Stimulated activated CD8-positive, alpha-beta memory T cell treated with anti-CD3 and anti-CD28 coated beads, Interleukin-12 subunit alpha, Interleukin-12 subunit beta, amount 100 ng/mL, for 1 hour (primary cell): ENCODE measurements at places on chromosomes 7 and 10.

DNA sequence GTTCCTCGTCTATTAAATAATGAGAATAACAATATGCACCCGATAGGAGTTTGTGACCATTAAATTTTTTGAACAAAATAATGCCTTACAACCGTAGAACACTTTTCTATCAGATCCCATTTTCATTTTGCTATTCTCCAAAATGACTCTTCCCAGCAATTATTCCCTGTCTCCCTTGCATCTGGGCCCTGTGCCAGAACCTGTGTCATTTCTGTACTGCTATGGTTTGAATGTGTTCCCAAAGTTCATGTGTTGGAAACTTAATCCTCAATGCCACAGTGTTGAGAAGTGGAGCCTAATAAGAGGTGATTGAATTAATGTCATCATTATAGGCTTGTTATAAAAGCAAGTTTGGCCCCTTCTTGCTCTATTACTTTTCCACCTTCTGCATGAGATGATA lies 33.2 kb upstream of the SMNDC1 start:
- DNase-seq = no peak

GRCh38 chr10:80365510-80365909 lies 8.9 kb downstream of the DYDC2 start:
- DNase-seq = no peak

- DNase-seq = no peak
These were observed 15.6 kb downstream of the ZRANB1 start for GRCh38 chr10:124957404-124957947.

DNA sequence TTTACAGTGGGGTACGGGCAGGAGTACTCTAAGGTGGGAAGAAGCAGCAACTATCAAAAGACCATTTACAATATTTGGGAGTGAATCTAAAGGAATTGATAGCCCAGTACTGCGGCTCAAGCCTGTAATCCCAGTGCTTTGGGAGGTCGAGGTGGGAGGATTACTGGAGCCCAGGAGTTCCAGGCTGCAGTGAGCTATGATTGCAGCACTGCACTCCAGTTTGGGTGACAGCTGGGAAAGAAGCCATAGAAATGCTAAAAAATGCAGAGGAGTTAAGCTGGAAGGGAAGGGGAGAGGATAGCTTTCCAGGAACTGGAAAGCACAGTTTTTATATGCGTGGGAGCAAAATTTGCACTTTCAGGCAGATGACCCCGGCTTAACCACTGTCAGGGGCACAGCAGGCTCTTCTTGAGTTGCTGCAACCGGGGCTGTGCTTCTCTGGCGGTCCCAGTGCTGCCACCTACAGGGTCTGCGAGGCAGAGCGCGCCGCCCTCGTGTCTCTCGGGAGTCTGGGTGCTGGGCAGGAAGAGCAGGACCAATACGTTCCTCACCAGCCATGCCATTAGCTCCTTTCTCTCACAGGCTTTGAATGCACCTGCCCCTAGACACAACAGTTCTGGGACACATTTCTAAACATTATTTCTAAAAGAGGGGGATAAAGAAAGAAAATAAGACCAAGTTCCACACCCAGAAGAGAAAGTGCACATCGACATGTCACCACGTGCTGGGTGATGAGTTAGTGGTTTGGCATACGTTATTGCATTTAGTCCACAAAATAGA lies 10.1 kb upstream of the BMPER start:
- DNase-seq = peak; percentile 45

DNA sequence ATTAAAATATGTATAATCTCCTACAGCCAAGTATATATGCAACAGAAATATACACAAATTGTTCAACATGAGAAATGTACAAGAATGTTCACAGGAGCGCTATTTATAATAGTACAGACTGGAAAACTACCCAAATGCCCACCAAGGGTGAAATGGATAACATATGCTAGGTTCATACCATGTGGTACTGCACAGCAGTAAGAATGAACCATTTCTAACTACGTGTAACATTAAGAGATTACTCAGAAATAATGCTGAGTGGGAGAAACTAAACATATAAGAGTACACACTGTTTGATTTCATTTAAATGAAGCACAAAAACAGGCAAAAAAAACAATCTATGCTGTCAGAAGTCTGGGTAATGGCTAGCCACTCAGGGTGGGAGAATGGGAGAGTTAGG lies 45.8 kb downstream of the RNLS start:
- no peak for DNase-seq

GRCh38 chr10:104304927-104305326 lies 33.3 kb downstream of the ITPRIP start:
- no peak for DNase-seq

DNA sequence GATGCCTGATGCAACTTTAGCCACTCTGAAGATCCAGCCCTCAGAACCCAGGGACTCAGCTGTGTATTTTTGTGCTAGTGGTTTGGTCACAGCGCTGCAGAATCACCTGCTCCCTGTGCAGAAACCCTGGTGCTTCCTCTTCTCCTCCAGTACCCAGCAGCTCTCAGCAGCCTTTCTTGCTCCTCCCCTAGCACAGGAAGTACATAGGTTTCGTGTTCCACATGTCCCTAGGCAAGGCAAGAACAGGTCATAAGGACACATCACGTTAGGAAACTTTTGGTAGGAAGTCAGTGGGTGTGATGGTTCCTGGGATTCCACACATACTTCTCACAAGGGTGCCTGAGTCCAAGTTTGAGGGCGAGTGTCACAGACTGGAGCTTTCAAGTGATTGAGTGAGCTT lies 167.9 kb upstream of the PRSS1 start:
- no peak for DNase-seq

- no peak for DNase-seq
These were observed 43.3 kb downstream of the FRMPD2 start for GRCh38 chr10:48231178-48231577.

- DNase-seq = no peak
These were observed 86.2 kb upstream of the PPIF start for GRCh38 chr10:79260811-79261740.

DNA sequence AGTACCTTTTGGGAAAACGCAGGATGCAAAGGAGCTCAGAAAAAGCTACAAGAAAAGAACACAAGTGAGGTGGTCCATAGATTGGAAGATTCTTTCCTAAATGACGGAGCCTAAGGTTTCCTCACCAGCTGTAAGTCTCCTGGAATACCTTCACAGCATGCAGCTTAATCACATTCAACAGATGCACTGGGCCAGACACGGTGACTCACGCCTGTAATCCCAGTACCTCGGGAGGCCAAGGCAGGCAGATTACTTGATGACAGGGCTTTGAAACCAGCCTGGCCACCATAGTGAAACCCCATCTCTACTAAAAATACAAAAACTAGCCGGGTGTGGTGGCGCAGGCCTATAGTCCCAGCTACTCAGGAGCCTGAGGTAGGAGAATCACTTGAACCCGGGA lies 228.7 kb downstream of the FRMD4A start:
- no peak for DNase-seq

DNA sequence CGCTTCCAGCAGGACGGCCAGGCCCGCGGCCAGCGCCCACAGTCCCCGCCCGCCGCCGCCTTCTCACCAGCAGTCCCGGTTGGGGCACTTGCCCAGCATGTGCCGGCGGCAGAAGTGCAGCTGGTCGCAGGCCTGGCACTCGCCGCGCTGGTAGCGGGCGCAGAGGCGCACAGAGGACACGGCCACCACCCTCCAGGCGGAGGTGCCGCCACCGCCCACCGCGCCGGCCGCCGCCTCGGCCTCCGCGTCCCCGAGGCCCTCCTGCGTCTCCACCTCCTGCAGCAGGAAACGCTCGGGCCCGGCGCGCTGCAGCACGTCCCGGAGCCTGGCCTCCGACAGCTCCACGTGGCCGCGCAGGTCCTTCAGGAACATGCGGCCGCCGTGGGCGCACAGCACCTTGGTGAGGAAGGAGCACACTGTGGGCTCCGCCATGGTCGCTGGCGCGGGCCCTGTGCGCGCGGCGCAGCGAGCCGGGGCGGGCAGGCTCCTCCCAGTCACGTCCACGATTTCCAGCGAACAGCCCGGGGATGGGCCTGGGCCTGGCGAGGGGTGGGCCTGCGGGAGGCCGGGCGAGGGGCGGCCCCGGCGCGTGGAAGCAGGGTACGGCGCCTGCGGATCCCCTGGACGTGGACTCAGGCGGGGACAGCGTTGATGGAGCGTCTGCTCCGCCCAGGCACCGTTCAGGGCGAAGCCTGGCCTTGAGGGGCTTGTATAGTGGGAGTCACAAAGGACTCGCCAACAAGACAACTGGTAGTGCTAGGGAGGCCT lies at the start of gene ZC3HAV1L:
Gene ZC3HAV1L, minus strand, starts transcription at position 457 of the 768 bp plus-strand sequence. Its CDS starts 25 bp downstream, at position 432.
- no peak for DNase-seq

DNA sequence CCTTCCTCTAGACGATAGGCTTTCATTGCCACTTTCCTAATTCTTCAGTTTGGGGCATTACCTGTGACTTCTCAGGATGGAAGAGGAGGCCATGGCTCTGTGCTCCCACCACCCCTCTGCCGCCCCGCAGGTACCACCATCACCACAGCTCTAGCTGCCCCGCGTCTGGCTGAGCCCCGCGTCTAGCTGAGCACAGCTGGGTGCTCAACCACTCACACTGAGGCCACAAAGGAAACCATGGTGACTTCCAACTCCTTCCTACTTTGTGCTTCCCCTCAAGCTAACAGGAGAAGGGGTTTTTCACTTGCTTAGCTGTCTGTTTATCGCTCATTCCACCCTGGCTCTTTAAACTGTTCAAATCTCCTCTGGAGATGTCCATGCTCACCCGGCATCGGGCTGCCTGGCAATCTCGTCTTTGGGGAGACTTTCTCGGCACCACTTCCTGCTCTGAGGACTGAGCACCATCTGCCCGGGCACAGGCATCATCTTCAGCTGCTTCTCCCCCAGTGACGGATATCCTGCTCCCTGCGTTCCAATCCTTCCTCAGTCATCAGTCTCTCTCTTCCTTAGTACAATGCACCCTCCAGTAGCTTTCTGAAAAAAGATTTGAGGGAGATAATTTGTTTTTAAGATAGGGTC lies 59.4 kb downstream of the MAD1L1 start:
- DNase-seq = no peak

- DNase-seq = no peak
These were observed 377.1 kb upstream of the DPP6 start for GRCh38 chr7:153675131-153675530.

DNA sequence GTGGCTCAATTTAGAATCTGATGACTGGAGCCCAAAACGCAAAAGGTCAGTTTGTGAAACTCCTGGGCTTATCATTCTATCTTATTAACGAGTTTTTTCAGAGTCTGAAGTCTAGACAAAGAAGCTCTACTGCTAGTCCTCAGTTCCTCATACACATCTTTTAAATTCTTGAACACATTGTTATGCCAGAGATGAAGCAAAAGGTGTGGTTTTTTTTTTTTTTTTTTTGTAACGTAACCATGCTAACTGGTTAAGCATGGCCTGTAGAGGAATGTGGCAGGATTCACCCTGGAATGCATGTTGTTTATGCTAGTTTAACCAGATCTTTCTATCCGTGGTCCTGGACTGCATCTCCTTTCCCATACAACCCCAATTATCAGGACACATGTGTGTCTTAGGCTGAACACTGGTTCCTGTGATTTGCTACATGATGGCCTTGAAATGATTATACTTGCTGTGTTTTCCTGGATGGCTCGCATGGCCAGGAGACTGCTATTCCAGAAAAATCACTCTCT lies 79.3 kb upstream of the MDFIC start:
- no peak for DNase-seq

DNA sequence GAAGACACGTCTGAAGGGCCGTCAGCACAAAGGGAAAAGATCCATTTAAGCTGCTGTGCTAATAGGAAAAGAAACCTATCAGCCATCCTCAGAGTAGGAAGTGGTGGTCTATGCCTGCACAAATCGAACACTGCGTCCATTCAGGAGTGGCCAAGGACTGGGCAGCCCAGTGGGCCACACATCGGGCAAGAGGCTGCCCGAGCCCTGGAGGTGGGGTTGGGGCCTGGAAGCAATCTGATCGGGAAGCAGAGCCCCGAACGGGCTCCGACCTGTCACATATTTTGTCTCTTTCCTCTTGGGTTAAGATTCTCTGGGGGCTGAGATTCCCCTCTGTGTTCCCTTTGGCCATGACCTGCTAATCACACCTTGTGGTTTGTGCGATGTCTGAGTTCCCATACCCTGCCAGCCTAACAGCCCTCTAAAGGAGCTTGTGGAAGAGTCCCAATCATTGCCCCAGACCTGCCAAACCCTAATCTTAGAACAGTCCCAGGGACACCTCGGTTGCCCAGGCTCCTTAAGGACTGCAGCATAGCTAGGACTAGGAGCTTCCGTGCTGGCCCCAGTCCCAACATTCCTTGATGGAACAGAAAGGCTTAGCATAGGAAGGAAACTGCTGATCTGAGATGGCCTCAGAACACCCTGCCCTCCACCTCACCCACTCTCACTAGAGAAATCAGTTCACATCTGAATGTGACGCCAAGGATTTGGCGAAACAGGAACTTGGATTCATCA lies 77.9 kb upstream of the SAMD8 start:
- DNase-seq = no peak

DNA sequence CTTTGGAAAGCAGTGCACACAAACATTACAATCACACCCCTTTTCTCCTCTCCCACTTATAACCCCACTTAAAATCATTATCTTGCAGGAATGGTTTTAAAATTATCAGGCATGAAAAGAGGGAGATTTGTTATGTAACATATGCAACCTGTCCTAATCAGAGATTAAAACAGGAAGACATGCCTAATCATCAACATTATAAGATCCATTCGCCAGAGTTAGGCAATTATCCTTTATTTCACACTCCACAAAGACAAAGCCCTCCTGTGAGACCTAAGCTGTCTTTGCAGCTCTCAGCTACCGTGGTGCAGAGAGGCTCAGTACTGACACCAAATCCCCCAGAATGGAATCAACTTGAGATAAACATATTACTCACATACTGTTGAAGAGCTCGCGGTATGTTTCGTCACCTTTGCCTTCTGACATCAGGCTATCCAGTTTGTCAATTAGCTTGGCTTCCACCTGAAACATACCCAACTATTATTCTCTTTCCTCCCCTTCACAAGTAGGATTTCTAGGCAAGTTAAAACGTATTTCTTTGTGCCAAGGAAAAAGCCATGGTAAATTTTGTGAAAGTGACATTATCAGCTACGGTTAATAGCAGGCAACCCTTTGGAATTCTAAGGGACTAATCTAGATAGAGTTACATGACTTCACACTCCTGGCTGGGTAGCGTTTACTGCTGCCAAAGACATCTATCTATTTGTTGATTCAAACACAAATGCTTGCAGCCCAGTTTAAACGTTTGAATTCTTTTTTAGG lies 226.2 kb upstream of the IMMP2L start:
- DNase-seq = no peak

- DNase-seq = no peak
These were observed 40.5 kb downstream of the ADRB1 start for GRCh38 chr10:114084215-114084614.

DNA sequence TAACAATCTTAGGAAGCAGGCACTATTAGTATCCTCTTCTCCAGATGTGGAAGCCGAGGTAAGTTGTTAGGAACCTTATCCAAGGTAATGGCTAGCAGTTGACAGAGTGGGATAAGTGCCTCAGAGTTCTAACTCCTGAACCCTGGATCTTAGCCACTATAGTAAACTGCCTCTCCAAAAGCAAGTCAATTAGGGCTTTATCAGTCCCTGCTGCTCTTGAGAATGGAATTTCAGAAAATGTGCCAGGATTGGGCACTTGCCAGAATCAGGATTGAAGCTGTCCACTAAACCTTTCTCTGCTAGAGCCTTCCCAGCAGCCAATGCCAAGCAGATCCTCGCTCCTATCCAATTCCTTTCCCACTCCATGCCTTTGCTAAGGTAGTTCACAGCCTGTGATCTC lies 777.5 kb upstream of the POM121L12 start:
- no peak for DNase-seq
